ENCODE measurements at places on chromosomes 1 and 21.
A peak's percentile ranks its signal among the peaks of the same experiment; 100 is the strongest.

- DNase-seq = no peak
Observed at GRCh38 chr1:198373376-198373775, 167.1 kb downstream of the ATP6V1G3 start.

- no peak for DNase-seq
Observed at GRCh38 chr1:147390185-147390542, 147.7 kb downstream of the CHD1L start.

- no peak for DNase-seq
Observed at GRCh38 chr1:202264300-202264699, 70.7 kb downstream of the LGR6 start.

DNA sequence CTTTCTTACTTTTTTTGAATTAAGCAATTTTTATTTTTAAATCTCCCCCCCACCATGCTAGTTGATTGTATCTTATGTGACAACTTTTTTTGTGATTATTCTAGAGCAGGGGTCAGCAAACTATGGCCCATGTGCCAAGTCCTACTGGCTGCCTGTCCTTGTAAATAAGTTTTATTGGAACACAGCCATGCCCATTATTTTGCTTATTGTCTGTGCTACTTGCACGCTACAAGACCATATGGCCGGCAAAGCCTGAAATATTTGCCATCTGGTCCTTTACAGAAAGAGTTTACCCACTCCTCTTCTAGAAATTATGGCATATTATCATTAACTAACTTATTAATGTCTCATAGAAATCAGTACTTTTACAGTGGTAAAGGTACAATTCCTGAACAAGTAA lies 51.7 kb downstream of the AK5 start:
- DNase-seq = no peak

GRCh38 chr1:890661-891060 lies 33.1 kb upstream of the SAMD11 start:
- no peak for DNase-seq

DNA sequence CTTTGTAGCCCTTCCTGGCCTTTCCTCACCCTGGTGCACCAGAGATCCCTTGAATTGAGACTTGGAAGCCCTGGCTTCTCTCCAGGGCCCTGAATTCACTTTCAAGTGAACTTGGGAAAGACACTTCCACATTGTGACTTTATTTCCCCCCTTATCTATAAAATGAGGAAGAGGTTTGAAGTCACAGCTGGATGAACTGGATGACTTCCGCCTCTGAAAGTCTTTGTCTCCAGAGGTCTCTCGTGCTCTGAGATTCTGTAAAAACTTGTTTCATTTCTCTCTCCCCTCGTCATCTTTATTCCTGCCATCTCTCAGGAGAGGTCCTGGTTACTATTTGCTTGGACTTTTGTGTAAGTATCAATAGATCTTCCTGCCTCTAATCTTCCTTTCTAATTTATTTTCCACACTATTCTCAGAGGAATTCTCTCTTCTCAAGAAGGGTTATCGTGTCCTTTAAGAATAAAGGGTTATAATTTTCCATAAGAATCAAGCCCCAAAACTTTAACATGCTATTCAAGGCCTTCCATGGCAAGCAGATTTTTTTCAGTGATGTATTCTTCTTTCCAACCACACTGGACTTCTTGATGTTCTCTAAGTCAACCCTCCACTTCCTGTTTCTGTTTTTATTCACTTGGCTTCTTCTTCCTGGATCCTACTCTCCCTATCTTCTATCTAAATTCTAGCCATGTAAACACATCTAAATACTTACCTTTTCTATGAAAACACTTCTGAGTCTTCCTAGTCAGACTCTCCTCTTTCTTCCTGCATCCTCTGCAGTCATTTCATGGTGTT lies 6.5 kb upstream of the RPTN start:
- no peak for DNase-seq

DNA sequence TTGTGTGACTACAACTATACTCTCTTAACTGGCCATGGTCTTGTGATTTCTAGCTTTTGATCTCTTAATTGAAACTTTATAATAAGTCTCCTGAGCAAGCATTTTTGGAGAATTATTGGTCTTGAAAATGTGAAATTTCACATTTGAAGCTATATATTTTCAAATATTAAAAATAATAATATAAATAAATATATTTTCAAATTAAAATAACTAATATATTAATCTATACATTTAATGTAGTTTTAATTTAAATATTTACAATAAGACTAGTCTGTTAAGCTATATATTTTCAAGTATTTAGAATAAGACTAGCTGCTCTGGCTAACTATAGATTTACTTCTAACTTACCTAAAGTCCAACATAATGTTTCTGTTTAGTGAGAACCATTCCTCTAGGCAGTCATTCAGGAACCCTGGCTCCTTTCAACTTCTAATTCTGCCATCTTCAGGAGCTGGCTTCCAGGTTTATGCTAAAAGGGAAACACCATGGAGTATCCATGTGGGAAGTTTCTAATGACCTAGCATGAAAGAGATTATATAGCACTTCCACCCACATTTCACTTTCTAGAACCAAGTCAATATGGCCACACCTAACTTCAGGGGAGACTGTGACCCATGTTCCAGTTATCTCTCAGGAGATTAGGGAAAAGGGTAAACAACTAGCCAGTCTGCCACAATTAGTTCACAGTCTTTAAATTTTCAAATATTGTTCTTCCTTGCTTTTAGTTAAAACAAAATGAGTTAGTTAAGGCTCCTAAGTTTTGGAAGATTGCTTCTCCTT lies 31.9 kb upstream of the TSHB start:
- no peak for DNase-seq

GRCh38 chr21:38476385-38476784 lies 21.9 kb downstream of the ERG start:
- no peak for DNase-seq

DNA sequence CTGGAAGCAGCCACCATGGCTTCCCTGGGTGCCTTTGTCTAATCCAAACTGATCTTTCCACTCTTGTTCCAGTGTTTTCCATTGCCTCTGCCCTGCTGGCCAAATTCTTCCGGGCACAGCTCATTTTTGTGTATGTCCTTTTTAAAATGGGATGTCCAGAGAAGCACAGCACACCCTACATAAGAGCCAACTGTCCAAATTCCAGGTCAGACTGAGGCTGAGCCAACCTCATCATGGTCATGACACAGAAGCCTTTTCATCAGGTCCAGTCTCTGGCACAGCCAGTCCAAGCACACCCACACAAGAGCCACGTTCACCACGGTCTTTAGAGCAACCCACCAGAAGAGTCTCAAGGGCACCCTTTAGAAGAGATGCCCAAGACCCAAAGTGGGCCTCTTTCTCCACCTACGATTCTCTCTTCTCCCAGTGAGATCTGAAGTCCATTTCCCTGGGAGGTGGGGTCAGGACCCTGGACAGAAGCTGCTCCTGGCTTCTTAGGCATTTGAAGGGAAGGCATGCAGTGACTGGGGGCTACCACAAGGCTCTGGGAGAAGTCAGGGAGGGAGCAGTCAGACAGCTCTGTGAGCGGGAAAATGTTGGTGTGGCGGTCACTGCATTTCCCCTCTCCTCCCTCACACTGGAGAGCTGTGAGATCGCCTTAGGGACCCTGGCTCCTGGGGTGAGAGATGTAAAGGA lies 53.2 kb downstream of the SYT2 start:
- DNase-seq = no peak

- DNase-seq = no peak
Observed at GRCh38 chr1:151326619-151327222, 495 bp downstream of the PI4KB start.

DNA sequence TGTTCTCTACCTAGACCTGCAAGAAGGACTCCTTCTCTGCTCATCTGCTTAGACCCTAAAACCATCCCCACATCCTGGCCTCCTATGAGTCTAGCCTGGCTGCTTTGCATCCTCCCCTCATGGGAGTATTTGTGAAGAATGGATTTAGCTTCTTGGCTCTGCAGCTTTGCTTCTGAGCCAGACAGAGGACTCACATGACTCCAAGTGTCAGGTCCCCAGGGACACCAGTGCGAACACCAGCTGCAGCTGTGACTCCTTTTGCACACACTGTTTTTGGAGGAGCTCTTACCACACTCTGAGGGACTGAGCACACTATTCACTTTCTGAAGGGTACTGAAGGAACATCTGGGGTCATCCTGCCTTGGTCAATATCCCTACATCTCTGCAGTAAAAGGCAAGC lies 131.8 kb upstream of the SGIP1 start:
- DNase-seq = peak; percentile 67

- DNase-seq = no peak
Observed at GRCh38 chr1:175892686-175893085, 149.3 kb upstream of the TNR start.

DNA sequence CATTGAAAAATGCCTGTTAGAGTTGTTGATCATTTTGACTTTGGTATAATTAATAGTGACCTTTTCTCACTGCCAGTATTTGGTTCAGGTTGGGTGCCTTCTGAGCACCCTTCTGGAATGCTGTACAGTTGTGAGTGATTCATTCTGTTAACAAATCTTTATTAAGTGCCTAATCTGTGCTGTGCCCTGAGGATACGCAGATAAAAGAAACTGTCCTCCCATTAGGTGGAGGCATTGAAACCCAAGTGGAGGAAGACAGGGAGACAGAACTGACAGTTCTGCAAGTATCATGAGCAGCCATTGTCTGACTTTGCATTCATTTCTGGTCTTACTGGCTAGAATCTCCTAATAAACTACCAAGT lies 76.1 kb upstream of the ZNF326 start:
- no peak for DNase-seq

DNA sequence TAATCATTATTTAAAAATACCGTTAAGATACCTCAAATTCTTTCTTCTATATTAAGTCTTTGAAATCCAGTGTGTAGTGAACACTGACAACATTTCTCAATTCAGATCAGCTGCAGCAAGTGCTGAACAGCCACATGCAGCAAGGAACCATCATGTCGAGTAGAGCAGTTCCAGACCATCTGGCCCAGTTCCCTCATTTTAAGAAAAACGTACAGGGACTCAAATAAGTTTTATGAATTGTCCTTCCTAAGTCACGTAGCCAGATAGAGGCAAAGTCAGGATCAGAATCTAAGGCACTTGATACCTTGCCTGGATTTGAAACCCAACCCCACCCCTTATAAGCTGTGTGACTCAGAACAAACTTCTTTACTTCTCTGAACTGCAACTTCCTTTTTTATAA lies 132.4 kb downstream of the PROX1 start:
- DNase-seq = no peak

DNA sequence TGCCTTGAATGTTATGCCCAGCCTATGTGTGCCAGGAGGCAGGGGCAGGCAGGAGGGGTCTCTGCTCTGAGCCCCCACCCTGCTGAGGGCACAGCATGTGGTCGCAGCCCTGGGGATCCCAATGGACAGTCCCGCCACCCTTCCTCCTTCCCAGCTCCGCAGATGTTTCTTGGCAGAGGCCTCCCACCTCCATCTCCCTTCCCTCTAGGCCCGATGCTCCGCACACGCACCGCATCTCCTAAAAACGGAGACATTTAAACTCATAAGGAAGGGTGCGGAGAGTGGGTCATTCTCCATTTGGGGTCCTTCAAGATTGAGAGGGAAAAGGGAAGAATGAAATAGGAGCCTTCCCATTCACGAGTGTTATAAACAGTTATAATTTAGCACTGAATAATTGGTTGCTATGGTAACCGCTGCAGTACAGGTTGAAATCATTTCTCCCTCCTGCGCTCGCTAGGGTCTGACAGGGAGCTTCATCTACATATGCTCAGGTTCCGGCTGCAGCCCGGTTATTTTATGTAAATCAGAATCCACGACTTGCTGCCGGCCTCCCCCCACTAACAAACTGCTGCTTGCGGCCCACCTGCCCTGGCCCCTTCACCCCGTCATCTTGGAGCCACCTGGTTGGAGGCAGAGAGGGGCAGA lies 16.0 kb downstream of the CHD5 start:
- DNase-seq = no peak

GRCh38 chr1:163406772-163407171 lies 85.0 kb downstream of the NUF2 start:
- no peak for DNase-seq

- no peak for DNase-seq
Observed at GRCh38 chr1:107262467-107263286, 121.8 kb downstream of the NTNG1 start.

DNA sequence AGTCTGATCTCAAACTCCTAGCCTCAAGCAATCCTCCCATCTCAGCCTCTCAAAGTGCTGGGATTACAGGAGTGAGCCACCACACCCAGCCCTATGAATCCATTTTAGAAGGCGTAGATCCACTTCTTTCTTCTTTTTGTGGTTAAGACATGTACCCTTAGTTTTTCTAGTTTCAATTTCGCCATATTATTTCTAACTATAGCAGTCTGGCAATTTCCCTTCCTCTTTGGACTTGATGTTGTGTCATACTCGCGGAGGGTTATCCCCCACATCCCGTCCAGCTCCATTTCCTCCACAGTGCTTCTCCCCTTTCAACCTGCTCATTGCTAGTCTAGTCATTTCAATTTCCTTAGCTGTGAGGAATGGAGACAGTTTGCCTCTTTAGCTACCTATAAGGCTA lies 5.2 kb upstream of the LRRC8D start:
- DNase-seq = no peak

- no peak for DNase-seq
Observed at GRCh38 chr1:71823708-71824305, 458.5 kb downstream of the NEGR1 start.

DNA sequence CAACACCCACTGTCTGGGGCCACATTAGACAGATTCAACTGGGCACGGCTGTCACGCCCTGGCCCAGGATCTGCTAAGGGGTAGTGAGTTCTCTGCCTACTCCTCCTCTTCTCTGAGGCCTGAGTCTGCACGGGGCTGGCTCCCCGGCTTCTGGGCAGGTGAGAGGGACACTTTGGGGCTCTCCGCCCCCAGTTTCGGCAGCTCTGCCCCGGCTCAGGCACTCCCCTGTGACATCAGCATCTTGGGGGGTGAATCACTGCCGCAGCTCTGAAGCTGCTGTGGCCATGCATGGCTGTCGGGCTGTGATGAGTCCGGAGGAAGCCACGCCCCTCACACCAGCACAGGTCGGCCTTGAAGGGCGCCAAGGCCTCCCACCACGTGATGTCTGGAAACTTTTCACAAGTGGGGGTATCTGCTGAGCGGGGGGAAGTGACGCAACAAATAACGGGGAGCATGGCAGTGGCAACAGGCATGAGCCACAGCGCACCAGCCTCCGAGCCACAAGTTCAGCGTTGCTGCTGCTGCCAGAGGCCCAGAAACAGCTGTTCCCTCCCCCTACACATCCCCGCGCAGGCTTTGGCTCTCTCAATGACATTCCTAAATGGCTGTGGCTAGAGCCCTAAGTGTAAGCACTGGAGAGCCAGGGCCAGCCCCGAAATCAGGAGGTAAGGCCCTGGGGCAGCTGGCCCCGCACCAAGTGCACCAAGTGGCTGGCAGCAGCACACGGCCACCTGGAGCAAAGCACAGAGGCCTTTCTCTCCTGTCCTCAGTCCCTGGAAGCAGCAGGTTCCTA lies 26.3 kb downstream of the ZBTB17 start:
- DNase-seq = no peak
